Neural progenitor cell (in vitro differentiated cells): ENCODE measurements at places on chromosomes 3 and 15.

GRCh38 chr3:42263354-42264346 lies 2.3 kb downstream of the CCK start:
- DNase-seq, result peak; percentile 56

DNA sequence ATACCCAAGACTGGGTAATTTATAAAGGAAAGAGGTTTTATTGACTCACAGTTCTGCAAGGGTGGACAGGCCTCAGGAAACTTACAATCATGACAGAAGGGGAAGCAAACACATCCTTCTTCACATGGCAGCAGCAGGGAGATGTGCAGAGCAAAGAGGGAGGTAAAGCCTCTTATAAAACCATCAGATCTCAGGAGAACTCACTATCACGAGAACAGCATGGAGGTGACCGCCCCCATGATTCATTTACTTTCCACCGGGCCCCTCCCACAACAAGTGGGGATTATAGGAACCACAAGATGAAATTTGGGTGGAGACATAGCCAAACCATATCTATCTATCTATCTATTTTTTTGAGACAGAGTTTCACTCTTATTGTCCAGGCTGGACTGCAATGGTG lies 5.4 kb downstream of the GDPGP1 start:
- no peak for DNase-seq

DNA sequence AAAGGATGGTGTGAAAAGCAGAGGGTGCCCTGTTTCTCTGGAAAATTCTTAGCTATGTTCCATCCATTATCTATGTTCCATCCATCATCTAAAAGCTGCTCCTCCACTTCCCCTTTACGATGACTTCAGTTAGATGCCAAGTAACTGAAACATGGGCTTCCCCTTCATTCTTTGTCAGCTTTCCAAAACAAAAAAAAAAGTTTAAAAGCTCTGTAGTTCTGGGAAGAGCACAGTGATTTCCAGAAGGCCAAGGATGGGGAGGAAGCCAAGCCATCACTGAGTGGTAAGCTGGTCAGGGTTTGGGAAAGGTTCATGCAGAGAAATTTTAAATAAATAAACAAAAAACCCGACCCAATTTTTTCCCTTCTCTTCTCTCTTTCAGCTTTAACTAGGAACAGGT lies 111.5 kb downstream of the CFAP44 start:
- DNase-seq, result no peak

DNA sequence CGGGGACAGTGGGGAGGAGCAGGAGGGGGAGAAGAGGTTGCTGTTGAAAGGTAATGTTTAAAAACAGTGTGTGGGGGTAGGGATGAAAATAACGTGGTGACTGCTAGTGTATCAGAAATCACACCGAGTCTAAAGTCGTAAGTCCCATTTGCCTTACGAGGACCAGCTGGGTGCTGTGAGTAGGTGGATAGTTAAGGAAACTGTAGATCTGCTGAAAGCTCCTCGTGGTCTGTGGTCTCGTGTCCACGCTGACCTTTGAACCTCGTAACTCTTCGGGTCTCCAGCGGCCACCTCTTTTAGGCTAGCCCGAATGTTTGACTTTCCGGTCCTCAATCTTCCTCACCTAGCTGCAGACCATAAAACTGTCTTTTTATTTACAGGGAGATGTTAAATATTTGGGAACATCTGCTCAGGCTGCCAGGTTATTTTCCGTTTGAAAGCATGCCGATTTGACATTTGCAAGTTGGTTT lies 29.3 kb upstream of the ST3GAL6 start:
- peak; percentile 27 for DNase-seq

DNA sequence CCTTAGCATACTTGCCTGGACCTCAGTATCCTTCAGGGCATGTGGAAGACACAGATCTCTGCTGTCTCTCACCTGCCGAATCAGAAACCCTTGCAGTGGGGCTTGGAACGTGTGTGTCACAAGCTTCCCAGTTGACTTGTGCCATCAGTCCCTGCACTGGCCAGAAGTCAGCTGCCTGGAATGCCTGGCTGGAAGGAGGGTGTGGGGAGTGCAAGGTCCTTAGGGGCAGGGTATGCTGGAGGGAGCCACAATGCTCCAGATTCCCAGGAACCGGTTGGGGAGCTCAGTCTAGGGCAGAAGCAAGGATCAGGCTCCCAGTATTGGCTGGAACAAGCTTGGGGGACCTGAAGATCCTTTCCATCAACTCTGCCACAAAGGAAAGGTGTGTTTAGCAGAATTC lies 27.1 kb downstream of the SPSB4 start:
- DNase-seq, result no peak

GRCh38 chr15:77584201-77584600 lies 48.5 kb downstream of the LINGO1 start:
- DNase-seq, result peak; percentile 60

GRCh38 chr3:191702121-191702520 lies 241.2 kb downstream of the PYDC2 start:
- no peak for DNase-seq

- no peak for DNase-seq
Measured at GRCh38 chr15:92907896-92908712, 8.0 kb downstream of the CHD2 start.

DNA sequence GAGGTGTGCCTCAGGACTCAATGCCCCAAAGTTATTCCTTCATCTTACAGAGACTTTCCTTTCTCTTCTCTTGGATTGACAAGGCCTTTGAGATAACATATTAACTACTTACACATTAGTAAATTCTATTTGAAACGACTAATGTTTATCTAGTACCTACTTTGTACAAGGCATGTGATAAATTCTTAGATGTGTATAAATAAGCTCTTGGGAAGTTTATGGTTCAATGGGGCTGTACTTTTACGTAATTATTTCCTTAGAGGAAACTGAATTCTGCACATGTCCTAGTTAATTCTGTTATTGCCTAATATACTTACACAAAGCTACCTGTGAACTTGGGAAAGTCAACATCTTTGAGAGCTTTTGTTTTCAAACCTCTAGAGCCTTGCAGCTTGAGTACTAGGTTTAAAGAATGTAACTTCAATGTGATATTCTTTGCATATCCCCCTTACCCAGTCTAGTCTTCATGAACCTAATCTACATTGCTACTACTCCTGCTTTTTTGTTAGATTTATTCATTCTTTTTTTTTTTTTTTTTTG lies 58.5 kb upstream of the RAP2B start:
- DNase-seq, result no peak

GRCh38 chr15:99502182-99502581 lies 63.6 kb upstream of the MEF2A start:
- DNase-seq, result no peak

DNA sequence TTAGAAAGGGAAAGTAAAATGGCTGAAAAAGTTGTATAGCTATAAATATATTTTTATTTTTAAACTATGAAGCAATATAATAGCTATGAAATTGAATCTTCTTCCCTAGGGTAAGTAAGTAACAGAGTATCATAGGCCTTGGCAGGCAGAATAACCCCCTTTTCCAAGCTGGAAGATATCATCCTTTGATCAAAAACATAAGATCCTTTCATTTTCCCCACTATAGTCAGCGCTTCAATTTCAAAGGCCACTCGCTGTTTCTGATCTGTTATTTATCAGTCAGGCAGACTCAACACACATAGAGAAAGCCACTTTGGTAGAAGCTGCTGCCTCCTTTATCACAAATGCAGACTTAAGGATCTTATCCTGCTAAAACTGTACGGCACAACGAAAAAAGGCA lies 74.0 kb upstream of the UBE2E2 start:
- no peak for DNase-seq

GRCh38 chr15:67165254-67166253 lies 88.9 kb downstream of the AAGAB start:
- peak; percentile 44 for DNase-seq

DNA sequence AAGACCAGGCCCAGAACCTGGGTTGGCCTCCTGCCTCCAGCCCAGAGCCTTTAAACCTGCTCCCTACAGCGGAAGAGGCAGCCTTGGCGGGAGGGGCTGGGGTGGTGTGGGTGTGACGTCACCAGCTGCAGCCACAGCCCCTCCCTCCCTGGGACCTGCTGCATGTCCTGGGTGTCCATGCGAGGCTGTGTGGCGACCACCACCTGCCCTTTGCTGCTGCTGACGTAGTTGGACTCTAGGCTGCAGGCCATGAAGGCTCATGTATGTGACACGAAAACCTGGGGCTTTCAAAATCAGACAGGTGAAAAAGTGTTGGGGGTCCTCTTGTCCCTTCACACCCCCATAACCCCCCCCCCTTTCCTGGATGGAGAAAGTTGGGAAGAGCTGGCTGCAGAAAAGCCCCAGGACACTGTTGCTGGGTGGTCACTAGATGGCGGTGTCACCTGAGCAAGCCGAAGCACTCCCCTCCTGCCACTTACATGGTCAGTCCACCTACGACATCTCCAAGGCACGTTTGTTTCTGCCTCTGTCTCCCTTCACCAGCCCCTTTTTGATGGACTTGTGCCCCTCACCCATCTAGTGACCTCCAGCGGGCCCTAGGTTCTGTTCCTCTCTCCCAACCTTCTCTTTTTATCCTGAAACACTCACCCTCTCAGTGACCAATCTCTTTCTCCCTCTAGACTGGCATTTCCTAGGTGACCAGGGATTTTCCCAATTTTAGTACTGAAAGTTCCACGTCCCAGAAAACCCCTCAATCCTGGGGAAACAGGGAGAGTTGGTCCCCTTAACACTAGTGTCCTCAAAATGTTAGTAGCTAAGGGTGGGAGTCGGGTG lies 35.2 kb downstream of the SLC6A20 start:
- DNase-seq, result peak; percentile 76

DNA sequence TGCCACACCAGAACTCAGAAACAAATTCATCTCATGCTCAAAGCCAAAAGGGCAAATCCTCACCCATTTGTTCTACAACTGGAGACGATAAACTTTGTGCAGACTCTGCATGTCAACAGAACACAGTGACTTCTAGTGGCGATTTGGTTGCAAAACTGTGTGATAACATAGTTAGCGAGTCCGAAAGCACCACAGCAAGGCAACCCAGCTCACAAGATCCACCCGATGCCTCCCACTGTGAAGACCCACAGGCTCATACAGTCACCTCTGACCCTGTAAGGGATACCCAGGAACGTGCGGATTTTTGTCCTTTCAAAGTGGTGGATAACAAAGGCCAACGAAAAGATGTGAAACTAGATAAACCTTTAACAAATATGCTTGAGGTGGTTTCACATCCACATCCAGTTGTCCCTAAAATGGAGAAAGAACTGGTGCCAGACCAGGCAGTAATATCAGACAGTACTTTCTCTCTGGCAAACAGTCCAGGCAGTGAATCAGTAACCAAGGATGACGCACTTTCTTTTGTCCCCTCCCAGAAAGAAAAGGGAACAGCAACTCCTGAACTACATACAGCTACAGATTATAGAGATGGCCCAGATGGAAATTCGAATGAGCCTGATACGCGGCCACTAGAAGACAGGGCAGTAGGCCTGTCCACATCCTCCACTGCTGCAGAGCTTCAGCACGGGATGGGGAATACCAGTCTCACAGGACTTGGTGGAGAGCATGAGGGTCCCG lies 199.7 kb downstream of the AKAP13 start:
- DNase-seq, result no peak

- no peak for DNase-seq
Measured at GRCh38 chr3:21067031-21067813, 683.8 kb downstream of the ZNF385D start.

- no peak for DNase-seq
Measured at GRCh38 chr3:51966922-51967383, 301 bp downstream of the PCBP4 start.
